ENCODE measurements at places on chromosomes 3 and 15.

GRCh38 chr3:102176333-102177050 lies 258.3 kb upstream of the ZPLD1 start:
- no peak for DNase-seq

DNA sequence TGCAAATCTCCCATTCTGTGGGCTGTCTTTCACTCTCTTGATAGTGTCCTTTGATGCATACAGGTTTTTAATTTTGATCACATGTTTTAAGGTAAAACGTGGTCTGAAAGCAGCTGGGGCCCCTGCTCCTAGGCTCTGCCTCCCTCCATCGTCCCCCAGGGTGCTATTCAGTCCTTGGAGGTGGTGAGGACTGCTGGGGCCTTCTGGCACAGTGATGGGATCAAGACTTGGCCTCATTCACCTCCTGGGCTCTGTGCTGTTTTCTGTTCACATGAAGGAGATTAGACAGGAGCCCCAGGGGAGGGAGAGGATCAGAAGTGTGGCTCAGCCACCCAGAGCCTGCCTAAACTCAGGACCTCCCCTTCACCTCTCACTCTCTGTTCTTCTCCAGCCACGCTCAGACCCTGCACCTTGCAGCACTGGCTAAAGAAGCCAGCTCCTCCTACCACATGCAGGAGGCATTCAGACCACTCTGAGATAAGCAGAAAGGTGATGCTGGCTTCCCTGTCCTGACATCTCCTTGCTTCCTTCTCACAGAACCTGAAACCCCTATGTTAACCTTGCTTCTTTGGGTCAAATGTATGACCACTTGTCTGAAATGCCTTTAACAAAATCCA lies 43.9 kb downstream of the PAQR5 start:
- DNase-seq = no peak

- no peak for DNase-seq
Measured at GRCh38 chr15:72339777-72340177, 19.8 kb upstream of the CELF6 start.

DNA sequence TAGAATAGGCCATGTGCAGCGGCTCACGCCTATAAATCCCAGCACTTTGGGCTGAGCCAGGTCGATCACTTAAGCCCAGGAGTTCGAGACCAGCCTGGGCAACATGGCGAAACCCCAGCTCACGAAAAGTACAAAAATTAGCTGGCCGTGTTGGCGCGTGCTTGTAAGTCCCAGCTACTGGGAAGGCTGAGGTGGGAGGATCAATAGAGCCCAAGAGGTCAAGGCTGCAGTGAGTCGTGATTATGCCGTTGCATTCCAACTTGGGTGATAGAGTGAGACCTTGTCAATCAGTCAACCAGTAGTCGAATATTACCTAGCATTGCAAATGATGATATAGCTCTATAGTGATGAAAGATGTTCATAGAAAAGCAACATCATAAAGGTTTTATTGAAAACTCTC lies 51.9 kb downstream of the USP8 start:
- DNase-seq = no peak

GRCh38 chr15:34673241-34673640 lies 81.6 kb downstream of the GJD2 start:
- no peak for DNase-seq

GRCh38 chr15:49462232-49462844 lies 39.3 kb downstream of the FGF7 start:
- no peak for DNase-seq

- DNase-seq = peak; percentile 48
Measured at GRCh38 chr15:92883163-92883875, 16.8 kb upstream of the CHD2 start.

DNA sequence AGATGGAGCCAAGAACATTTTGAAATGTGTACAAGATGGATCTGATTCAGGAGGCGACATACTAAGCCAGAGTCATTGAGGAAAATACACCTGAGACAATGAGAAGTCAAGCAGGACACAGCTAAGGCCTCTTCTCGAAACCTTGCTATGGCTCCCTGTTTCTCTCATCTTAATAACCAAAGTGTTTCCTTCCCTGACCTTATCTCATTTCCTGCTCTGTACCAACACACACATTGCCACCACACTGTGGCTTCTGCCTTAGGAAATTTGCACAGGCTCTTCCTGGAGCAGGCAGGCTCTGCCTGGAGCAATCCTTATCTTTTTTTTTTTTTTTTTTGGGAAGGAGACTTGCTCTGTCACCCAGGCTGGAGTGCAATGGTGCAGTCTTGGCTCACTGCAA lies 36.6 kb downstream of the OXSM start:
- DNase-seq = no peak

DNA sequence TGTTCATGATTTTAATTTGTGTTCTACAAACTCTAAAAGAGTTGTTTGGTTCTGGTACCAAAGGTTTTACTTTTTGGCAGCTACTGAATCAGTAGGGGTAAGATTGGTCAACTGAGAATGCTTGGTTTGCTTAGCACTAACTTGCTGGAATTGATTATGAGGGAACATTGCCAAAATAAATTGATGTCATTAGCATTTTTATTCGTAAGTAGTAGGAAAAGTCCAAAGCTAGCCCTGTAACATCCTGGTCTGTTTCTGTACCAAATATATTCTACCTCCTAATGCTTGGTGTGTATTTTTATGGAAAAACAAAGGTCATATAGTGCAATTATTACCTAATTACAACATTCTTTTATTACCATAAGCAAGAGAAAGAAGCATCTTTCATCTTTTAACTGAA lies 35.9 kb upstream of the KPNA4 start:
- no peak for DNase-seq

- peak; percentile 9 for DNase-seq
Measured at GRCh38 chr15:31335989-31336592, 9.5 kb downstream of the KLF13 start.

DNA sequence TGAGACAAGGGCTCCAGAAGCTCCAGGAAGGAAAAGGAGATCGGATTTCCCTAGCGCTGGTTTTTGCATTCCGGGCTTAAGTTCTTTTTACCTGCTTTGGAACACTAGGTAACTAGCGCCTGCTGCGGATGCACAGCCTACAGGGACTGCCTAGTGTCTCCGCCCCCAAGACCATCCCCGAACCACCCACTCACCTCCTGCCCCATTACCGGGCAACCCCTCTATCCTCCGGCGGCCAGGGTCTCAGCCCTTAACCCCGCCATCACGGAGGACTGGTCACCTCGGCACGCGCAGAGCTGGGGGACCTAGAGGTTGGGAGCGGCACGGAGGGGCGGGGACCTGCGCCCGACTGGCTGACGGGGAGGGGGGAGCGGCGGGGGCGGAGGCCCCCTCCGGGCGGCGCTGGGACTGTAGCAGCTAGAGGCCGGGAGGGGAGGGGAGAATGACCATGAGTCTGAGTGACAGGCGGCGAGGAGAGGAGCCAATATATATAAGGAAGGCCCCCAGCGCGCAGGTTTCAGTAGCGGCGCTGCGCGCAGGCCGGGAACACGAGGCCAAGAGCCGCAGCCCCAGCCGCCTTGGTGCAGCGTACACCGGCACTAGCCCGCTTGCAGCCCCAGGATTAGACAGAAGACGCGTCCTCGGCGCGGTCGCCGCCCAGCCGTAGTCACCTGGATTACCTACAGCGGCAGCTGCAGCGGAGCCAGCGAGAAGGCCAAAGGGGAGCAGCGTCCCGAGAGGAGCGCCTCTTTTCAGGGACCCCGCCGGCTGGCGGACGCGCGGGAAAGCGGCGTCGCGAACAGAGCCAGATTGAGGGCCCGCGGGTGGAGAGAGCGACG lies at the start of gene DLL4:
DLL4 (plus strand) TSS at position 520 of the 839 bp plus-strand sequence. CDS start 329 bp downstream, outside the sequence.
- DNase-seq = peak; percentile 68

DNA sequence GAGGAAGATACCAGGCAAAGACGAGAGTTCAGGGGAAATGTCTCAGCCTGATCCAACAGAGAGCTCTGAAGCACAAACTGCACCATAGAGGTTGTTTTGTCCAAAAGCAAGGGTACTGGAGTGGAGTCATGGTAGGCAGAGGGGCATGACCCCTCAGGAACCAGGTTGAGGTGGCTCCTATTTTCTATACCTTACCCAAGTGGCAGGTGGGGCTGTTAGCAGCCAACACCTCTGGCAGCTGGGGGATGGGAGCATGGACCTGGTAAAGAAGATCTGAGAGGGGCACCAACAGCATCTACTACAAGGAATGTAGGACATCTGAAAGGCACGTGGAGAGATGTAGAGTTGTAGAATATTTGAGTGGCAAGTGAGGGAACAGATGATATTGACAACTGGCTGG lies 85.2 kb downstream of the GAP43 start:
- no peak for DNase-seq
